ENCODE measurements at places on chromosomes 16 and 17.

DNA sequence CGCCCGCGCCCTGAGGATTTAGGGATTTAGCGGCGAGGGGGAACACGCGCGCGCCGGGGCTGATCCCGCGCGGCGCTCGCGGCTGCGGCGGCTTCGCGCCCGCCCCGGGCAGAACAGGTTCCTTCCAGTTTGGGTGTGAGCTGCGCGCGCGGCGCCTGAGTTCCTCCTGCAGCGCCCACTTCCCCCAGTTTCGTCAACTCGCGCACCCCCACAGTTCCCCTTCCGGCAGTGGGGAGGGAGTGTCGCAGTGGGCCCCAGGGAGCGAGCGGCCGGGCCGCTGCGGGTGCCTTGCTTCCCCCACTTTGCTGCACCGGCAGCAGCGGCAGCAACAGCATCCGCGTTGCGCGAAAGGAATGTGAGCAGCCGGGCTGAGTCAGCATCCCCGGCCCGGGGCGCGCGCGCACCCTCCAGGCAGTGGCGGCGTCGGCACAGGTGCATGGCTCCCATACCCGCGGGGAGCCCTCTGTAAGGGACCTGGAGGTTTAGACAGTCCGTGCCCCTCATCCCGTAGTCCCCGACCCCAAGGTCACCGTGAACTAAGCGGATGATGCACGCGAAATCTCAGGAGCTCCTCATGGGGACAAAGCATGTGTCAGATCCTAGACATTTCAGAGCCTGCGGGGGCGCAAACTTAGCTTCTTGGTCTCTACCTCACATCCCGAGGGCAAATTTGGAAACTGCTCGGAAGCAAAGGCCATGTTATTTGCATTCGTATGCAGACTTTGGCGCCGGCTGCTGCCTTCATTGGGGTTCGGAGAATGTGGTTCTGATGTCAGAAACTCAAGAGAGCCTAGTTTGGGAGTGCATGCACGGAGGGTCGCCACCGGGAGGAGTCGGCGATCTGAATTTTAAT, 767 bp downstream of the ARSG start:
- peak overlapping the region; percentile 64 for H3K27ac ChIP-seq
- peak; percentile 66 for DNase-seq
- H3K36me3 ChIP-seq = no peaks in the 10 kb centered on the region
- H3K4me1 ChIP-seq = peaks cover 14% of the 10 kb centered on the region
- peak overlapping the region; percentile 73 for H3K4me3 ChIP-seq
- H3K27me3 ChIP-seq = peaks cover 43% of the 10 kb centered on the region

GRCh38 chr17:53391197-53391596, 431.5 kb upstream of the KIF2B start:
- no peaks in the 10 kb centered on the region for H3K4me1 ChIP-seq
- H3K4me3 ChIP-seq = no peak overlapping the region
- no peak overlapping the region for H3K27ac ChIP-seq
- no peak for DNase-seq

DNA sequence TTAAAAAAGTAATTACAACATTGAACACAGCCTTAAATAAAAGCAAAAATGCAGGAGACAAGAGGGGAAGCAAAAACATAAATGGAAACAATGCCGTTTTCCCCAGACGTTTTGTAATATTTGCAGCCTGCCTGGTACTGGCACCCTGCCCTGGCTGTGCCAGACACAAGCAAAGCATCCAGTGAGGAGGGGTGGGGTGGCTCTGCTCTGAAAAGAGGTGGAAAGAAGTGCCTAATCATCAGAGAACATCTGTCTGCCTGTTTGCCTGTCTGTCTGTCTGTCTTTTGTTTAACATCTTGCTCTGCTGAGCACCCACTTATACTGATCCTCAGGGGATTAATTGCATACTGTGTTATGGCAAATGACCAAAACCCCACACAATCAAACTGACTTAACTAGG, 62.7 kb downstream of the C16orf82 start:
- no peaks in the 10 kb centered on the region for H3K4me1 ChIP-seq
- H3K36me3 ChIP-seq = no peaks in the 10 kb centered on the region
- no peak overlapping the region for H3K4me3 ChIP-seq
- H3K27me3 ChIP-seq = peaks cover 2% of the 10 kb centered on the region

- peak; percentile 74 for DNase-seq
- no peaks in the 10 kb centered on the region for H3K36me3 ChIP-seq
- peaks cover 19% of the 10 kb centered on the region for H3K27me3 ChIP-seq
Measured at GRCh38 chr17:81487487-81488275, 24.9 kb downstream of the ACTG1 start.

DNA sequence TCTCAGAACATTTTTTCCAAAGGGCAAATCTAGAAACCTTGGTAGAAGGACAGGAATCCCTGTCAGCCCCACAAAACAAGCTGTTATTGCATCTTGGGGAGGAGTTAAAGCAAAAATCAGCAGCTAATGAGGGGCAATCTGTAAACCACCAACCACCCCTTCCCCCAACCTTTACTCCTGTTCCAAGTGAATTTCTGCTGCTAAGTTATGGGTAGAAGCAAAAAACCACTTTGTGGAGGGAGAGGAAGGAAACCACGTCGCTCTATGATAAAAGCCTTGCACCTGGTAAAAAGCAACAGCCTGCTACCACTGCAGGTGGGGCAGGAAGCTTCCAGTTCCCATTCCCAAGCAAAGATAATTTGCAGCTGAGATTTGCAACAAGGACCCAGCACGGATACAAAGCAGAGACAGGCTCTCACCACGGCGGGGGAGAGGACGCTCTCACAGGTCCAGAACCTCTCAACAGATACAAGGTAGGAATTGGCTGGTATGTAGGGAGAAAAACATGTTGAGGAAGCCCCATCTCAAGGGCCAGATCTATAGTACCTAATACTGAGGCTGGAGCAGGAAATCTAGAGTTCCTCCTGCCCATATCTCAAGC, 10.7 kb downstream of the ABCA8 start:
- DNase-seq = no peak
- peaks cover 24% of the 10 kb centered on the region for H3K27me3 ChIP-seq
- H3K36me3 ChIP-seq = no peaks in the 10 kb centered on the region
- H3K27ac ChIP-seq = no peak overlapping the region

GRCh38 chr16:77234611-77235010, 35.4 kb downstream of the SYCE1L start:
- no peak overlapping the region for H3K27ac ChIP-seq
- peaks cover 3% of the 10 kb centered on the region for H3K27me3 ChIP-seq
- no peak for DNase-seq

DNA sequence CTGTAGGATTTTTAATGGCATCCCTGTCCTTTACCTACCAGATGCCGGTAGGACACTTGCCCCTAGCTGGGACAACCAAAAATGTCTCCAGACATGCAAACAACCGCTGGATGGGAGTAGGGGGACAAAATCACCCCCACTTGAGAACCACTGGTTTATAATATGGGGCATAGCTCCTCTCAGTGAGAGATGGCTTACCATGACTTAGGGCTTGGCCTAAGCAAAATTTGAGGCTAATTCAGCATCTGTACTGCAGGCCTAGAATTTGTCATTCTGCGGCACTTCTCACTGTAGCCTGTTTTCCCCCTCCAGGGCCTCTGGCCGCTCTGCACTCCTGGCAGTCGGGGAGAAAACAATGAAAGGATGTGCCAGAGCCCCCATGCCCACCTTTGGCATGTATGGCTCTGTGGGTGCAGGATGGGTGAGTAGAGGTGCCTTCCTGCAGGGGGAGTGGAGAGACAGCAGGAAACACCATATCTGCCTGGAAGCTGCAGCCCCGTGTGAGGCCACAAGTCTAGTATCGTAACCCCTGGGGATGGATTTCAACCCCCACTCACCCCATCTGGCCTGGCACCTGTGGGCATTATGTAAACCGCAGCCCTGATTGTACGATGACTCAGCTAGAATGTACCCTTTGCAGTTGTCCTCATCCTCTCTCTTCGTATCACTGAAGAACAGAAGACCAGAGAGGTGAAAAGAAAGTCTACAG, 268.1 kb downstream of the SOX9 start:
- H3K36me3 ChIP-seq = no peaks in the 10 kb centered on the region
- no peaks in the 10 kb centered on the region for H3K27me3 ChIP-seq
- DNase-seq = no peak
- no peak overlapping the region for H3K27ac ChIP-seq

GRCh38 chr17:80738987-80739730, 194.5 kb downstream of the RPTOR start:
- no peak overlapping the region for H3K27ac ChIP-seq
- peaks cover 33% of the 10 kb centered on the region for H3K36me3 ChIP-seq
- no peak overlapping the region for H3K4me3 ChIP-seq

- peaks cover 16% of the 10 kb centered on the region for H3K27me3 ChIP-seq
- H3K4me1 ChIP-seq = no peaks in the 10 kb centered on the region
- H3K4me3 ChIP-seq = no peak overlapping the region
- H3K36me3 ChIP-seq = no peaks in the 10 kb centered on the region
Measured at GRCh38 chr17:66892246-66892645, 57.3 kb downstream of the CACNG5 start.

DNA sequence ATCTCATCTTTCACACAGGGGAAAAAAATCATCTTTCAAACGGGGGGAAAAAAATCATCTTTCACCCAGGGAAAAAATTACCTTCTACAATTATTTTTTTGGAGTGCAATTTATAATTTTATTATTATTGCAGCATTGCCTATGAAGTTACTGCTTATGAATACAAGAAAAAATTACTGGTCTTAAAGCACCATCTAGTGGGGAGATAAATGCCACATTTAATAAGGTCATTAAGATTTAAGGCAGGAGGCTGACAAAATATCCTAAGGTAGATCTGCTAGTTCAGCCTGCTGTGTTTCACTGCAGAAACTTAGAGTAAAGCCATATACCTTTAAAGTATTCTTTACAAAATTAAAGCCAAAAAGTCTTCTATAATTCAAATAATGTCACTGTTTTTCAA, 13.7 kb downstream of the SHCBP1 start:
- H3K4me1 ChIP-seq = no peaks in the 10 kb centered on the region
- no peak overlapping the region for H3K4me3 ChIP-seq
- no peak overlapping the region for H3K27ac ChIP-seq
- no peak for DNase-seq
- peaks cover 8% of the 10 kb centered on the region for H3K36me3 ChIP-seq

- no peaks in the 10 kb centered on the region for H3K27me3 ChIP-seq
- no peak overlapping the region for H3K27ac ChIP-seq
- peak; percentile 57 for DNase-seq
- peaks cover 45% of the 10 kb centered on the region for H3K4me1 ChIP-seq
- no peaks in the 10 kb centered on the region for H3K36me3 ChIP-seq
- H3K4me3 ChIP-seq = peak overlapping the region; percentile 75
Measured at GRCh38 chr17:38352245-38353085, 821 bp downstream of the SOCS7 start.

DNA sequence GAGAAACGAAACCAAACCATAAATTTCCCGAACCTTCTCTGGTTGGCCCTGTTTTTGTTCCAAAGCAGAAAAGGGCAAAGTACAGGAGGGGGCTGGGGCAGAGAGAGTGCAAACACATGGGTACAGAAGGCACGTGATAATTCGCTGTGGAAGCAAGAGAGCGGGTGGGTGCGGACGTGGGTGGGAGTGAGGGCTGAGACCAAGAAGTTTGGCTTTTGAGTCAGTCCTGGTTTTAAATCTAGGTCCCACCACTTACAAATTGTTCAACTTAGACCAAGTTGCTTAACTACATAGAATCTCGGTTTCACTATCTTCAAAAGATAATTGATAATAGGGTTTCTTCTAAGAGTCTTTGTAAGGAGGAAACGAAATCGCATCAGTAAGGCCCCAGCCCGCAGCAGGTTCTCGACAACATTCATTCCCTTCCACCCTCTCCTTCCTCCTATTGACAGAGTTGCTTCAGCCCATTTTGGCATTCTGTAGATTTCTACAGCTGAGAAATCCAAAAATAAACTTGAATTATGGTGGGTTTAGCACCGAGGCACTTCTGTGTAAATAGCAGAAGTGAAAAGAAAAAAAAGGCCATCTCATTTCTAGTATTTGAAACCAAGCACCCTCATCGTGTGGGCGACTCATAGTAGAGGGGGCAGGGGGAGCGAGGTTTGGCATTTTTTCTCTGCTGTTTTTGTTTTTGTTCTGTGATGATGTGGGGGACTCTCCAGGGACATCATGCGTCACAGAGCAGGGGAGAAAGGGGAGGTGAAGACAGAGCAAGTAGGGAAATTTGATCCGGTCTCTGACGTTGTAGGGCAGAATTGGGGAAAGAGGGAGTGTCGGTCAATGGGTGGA, 33.6 kb upstream of the CCR7 start:
- no peak overlapping the region for H3K27ac ChIP-seq
- H3K27me3 ChIP-seq = no peaks in the 10 kb centered on the region
- H3K36me3 ChIP-seq = no peaks in the 10 kb centered on the region
- DNase-seq = no peak
- H3K4me3 ChIP-seq = no peak overlapping the region

GRCh38 chr17:67247416-67247900, 2.5 kb upstream of the HELZ start:
- H3K36me3 ChIP-seq = no peaks in the 10 kb centered on the region
- H3K27ac ChIP-seq = peak overlapping the region; percentile 94
- no peaks in the 10 kb centered on the region for H3K27me3 ChIP-seq
- DNase-seq = no peak
- H3K4me3 ChIP-seq = peak overlapping the region; percentile 79

- peaks cover 25% of the 10 kb centered on the region for H3K36me3 ChIP-seq
- H3K27me3 ChIP-seq = no peaks in the 10 kb centered on the region
- no peak for DNase-seq
- peaks cover 13% of the 10 kb centered on the region for H3K4me1 ChIP-seq
- H3K4me3 ChIP-seq = no peak overlapping the region
- no peak overlapping the region for H3K27ac ChIP-seq
Measured at GRCh38 chr16:24975428-24975889, 39.7 kb downstream of the ARHGAP17 start.

DNA sequence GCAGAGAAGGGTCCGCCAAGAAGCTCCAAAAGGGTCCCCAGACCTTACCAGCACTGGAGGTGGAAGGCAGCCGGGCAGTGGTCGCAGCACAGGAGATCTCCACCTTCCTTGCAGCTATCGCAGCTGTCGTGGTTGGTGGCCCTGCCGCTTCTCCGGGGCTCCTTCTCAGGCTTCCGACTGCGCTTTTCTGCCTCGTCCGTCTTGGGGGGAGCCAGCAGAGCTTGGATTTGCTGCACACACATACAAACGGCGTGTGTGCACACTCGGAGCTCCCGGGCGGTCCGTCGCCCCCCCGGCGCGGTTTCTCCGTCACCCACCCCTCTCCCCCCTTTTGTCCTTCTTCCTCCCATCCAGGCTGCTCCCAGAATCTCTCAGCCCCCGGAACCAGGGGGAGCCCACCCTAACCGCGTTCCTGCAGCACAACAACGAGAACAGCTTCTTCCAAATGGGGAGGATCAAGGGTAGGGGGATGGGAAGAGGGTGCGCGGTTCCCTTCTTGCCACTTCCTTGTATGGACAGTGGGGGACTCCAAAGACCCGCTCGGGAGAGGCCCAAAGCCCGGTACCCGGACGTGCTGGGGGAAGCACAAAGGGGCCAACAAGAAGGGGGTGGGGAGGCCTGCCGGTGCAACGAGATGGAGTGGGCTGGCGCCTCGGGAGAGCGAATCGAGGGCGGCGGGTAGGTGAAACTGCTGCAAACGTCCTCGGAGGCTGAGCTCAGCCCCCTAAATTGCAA, 1.1 kb downstream of the PHF12 start:
- H3K4me3 ChIP-seq = peak overlapping the region; percentile 93
- no peaks in the 10 kb centered on the region for H3K27me3 ChIP-seq
- DNase-seq = peak; percentile 61
- H3K36me3 ChIP-seq = peaks cover 6% of the 10 kb centered on the region
- H3K27ac ChIP-seq = peak overlapping the region; percentile 96

GRCh38 chr17:43547189-43547550, 1.0 kb upstream of the ETV4 start:
- H3K4me1 ChIP-seq = peaks cover 27% of the 10 kb centered on the region
- no peaks in the 10 kb centered on the region for H3K36me3 ChIP-seq
- peak overlapping the region; percentile 69 for H3K4me3 ChIP-seq
- no peak overlapping the region for H3K27ac ChIP-seq
- H3K27me3 ChIP-seq = peaks cover 77% of the 10 kb centered on the region
